ENCODE measurements at places on chromosomes 1 and 21.

- DNase-seq, result no peak
These were observed 5.1 kb upstream of the LAMB3 start for GRCh38 chr1:209657140-209657879.

DNA sequence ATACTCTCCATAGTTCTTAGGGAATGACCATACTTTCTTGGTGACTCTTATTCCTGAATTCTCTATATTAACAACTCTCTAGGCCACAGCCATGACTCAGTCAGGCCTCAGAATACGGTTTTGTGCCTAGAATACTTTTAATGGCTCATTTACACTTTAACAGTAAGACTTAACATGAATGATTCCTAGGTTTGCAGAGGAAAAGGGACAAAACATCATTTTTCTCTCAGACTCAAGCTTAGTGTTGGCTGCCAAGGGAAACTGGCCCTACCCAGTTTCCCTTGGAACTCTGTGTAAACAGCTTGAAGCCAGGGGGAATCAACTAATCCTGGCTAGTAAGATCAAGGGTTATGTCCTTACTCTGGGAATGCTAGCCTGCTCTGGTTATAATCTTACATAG, 164.9 kb upstream of the PKN2 start:
- peak; percentile 24 for DNase-seq

GRCh38 chr1:193013005-193013404, 46.2 kb downstream of the UCHL5 start:
- no peak for DNase-seq

DNA sequence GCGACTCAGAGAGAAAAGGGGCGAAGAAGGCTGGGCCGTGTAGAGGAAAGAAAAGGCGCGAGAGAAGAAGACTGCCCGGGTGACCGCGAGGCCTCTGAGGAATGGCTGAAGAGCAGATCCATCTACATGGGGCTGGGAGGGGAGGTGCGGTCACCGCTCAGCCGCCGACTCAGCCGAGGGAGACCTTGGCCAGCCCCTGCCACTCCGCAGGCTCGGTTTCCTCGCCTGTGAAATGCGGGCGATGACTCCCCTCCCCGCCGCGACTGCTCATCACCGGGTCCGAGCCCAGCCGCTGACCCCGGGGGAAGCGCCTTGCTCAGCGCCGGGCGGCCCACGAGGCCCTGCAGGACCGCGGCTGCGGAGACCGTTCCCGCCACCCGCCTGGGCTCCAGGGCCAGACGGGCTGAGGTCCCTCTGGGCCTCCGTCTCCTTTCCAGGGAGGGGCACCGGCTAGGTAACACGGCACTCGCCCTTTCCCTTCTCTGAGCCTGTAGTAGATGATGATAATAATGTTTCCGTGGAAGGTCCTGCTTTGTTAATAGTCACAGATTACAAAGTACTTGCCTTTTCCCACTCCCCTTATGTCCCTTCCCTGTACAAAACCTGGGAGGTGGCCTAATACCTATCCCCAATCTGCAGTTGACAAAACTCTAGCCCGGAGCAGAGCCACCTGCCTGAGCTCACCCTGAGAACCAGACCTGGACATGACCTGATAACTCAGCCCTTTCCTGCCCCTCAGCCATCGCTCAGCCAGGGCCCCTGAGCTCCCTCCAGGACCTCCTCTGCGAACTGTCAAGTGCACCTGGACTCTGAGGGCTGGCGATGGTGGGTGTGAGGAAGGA, 1.6 kb upstream of the BSND start:
- DNase-seq, result no peak

GRCh38 chr1:155952505-155952890, 11.1 kb downstream of the RXFP4 start:
- DNase-seq, result no peak

- DNase-seq, result no peak
These were observed 4.4 kb upstream of the C4BPB start for GRCh38 chr1:207084232-207084631.

DNA sequence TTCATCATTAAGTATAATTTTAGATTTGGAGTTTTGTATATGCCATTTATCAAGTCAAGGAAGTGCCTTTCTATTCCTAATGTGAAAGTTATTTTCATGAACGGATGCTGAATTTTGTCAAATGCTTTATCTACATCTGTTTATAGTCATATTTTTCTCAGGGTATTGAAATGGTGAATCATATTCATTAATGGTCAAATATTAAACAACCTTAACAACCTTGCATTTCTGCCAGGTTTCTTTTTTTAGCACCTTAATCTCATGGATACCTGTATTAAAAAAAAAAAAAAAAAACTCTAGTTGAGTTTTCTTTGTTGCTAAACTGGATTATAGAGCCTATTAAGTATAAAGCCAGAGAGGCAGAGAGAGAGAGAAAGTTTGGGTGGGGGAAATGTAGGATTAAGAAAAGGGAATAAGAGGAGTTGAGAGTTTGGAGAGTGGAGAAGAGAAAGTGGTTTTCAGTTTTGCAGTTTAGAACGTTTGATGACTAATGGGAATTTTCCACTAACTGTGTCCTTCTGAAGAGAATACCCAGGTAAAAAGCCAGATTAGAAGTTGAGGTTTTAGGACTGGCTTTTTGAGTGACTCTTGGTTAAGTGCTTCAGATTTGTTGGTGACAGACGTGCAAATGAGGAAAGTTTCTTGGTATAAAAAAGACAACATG, 305.0 kb downstream of the HLX start:
- no peak for DNase-seq

DNA sequence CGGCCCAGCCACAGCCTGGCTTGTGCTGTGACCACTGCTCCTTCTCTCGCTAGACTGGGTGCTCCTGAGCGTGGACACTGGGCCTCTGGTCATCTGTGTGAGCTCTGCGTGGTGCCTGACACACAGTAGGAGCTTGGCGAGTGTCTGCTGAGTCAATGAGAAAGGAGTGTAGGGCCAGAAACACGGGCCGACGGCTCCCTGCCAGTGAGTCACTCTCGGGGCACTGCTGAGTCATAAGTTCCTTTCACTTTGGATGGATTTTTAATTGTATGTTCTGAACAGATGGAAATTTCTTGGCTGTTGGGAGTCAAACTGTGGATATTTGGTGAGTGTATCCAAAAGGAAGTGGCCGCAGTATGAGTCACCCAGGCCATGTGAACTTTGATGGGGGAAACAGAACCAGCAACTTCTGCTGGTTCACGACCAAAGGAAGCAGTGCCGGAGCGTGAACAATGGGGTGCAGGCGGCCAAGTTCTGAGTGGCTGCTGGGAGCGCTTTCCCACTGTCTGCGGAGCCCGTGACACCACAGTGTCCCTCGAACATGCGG, 41.0 kb upstream of the COL18A1 start:
- DNase-seq, result peak; percentile 98
